SHP77 treated with DMSO at 0.1 percent for 48 hours (cell line): ENCODE measurements at places on chromosomes 6 and 20.

GRCh38 chr6:167588181-167588919, 238.4 kb upstream of the AFDN start:
- no peak for DNase-seq

- DNase-seq, result no peak
Measured at GRCh38 chr20:10670501-10671220, 3.1 kb downstream of the JAG1 start.

GRCh38 chr20:59095140-59095539, 52.6 kb upstream of the PRELID3B start:
- DNase-seq, result no peak

GRCh38 chr20:60653111-60653845, 598.8 kb upstream of the CDH4 start:
- DNase-seq, result no peak

- no peak for DNase-seq
Measured at GRCh38 chr6:158528826-158529225, 31.1 kb upstream of the TMEM181 start.

DNA sequence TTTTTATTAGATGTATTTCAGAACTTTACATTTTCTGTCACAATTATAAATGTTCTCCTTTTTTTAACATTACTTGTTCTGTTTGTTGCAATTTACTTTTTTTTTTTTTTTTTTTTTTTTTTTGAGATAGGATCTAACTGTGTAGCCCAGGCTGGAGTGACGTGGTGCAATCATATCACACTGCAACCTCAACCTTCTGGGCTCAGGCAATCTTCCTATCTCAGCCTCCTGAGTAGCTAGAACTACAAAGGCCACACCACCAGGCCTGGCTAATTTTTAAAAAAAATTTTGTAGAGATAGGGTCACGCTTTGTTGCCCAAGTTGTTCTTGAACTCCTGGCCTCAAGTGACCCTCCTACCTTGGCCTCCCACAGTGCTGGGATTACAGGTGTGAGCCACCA, 15.1 kb upstream of the MBOAT1 start:
- no peak for DNase-seq

- DNase-seq, result no peak
Measured at GRCh38 chr6:35161776-35162607, 20.9 kb upstream of the TCP11 start.
